Small intestine (tissue), 16 donors: ENCODE measurements at places on chromosomes 5 and 9. TPM values are rescaled to one million over a fixed set of nuclear protein-coding genes. Genes with fewer than 3 reads are reported as not detected.

The RNF183 gene
- 0.62 TPM for polyA plus RNA-seq

The CSF1R gene
- polyA plus RNA-seq: 31.1 TPM

The TSSK1B gene
- polyA plus RNA-seq: 0.01 TPM

The SMIM15 gene
- polyA plus RNA-seq: 50.2 TPM

The BSPRY gene
- polyA plus RNA-seq: 4.8 TPM

The WDR41 gene
- polyA plus RNA-seq: 7.2 TPM

The UBE2QL1 gene
- polyA plus RNA-seq: not detected

The TPPP gene
- 6.3 TPM for polyA plus RNA-seq

The SOHLH1 gene
- not detected for polyA plus RNA-seq

The FCN1 gene
- 0.94 TPM for polyA plus RNA-seq

The MXD3 gene
- polyA plus RNA-seq: 13.5 TPM

The NSA2 gene
- 126 TPM for polyA plus RNA-seq

The ADCY2 gene
- 1.9 TPM for polyA plus RNA-seq

The C9orf50 gene
- 0.27 TPM for polyA plus RNA-seq

The CCNO gene
- not detected for polyA plus RNA-seq

The NR4A3 gene
- not detected for polyA plus RNA-seq

The FUT7 gene
- polyA plus RNA-seq: 0.90 TPM

The SLCO6A1 gene
- polyA plus RNA-seq: not detected

The OR2V1 gene
- polyA plus RNA-seq: not detected

The OBP2B gene
- polyA plus RNA-seq: not detected

The AGXT2 gene
- polyA plus RNA-seq: 1.1 TPM

The GABRG2 gene
- polyA plus RNA-seq: 1.7 TPM

The OR2K2 gene
- polyA plus RNA-seq: not detected

The FLT4 gene
- polyA plus RNA-seq: 5.8 TPM

The CAVIN4 gene
- not detected for polyA plus RNA-seq

The INSL6 gene
- polyA plus RNA-seq: 0.44 TPM

The CYSTM1 gene
- polyA plus RNA-seq: 819 TPM

The PCDHB4 gene
- 0.96 TPM for polyA plus RNA-seq

The PDE6A gene
- polyA plus RNA-seq: not detected

The SPATA31C1 gene
- polyA plus RNA-seq: 0.13 TPM

The TAF11L10 gene
- polyA plus RNA-seq: not detected

The MOCS2 gene
- 43.0 TPM for polyA plus RNA-seq

The CA9 gene
- polyA plus RNA-seq: 0.09 TPM
